CD4-positive, alpha-beta memory T cell (primary cell): ENCODE measurements at places on chromosomes 13 and 19. TPM values are rescaled to one million over a fixed set of nuclear protein-coding genes. Genes with fewer than 3 reads are reported as not detected.

Gene GARIN5A
- polyA plus RNA-seq: 0.44 TPM

Gene TEX29
- polyA plus RNA-seq: not detected

Gene SIGLEC10
- not detected for polyA plus RNA-seq

Gene CGB3
- polyA plus RNA-seq: not detected

Gene FAAP24
- polyA plus RNA-seq: 0.78 TPM

Gene N4BP2L2
- 149 TPM for polyA plus RNA-seq

GRCh38 chr19:3278294-3278693, 53.8 kb downstream of the CELF5 start:
- no peaks in the 10 kb centered on the region for H3K36me3 ChIP-seq
- H3K27ac ChIP-seq: no peak overlapping the region
- no peak overlapping the region for H3K4me3 ChIP-seq
- H3K4me1 ChIP-seq: peaks cover 15% of the 10 kb centered on the region
- DNase-seq: no peak
- H3K27me3 ChIP-seq: no peaks in the 10 kb centered on the region

DNA sequence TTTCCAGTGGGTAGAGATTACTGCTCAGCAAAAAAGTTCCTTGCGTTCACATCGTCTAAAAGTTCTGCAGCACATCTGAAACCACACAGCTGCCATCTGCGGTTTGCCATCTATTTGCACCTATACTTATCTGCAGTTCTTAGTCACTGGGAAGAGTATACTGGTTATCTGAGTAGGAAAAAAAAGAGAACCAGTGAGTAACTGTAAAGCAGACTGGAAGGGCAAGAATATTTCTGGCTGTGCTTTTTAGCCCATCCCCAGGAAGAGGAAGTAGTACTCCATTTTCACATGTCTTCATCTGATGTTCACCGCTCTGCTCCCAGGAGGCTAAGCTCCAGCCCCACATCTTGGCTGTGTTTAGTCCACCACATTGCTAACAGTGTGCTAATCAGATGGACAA, 35.6 kb downstream of the EFNB2 start:
- H3K27ac ChIP-seq: no peak overlapping the region
- no peak overlapping the region for H3K4me3 ChIP-seq
- H3K4me1 ChIP-seq: no peaks in the 10 kb centered on the region
- DNase-seq: no peak
- no peaks in the 10 kb centered on the region for H3K36me3 ChIP-seq
- H3K27me3 ChIP-seq: no peaks in the 10 kb centered on the region

DNA sequence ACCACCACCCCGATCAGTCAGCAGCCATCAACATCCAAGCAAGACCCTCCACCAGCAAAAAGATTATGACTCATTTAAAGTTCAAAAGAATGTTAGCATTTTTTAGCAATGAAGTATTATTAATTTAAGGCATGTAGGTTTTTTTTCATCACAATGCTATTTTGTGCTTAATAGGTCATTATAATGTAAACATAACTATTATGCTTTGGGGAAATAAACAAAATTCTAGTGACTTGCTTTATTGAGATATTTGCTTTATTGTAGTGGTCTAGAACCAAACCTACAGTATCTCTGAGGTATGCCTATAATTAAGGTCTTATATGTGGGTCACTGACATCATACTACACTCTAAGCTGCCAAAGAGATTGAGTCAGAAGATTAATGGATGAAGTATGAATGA, 20.0 kb downstream of the KLF12 start:
- H3K36me3 ChIP-seq: no peaks in the 10 kb centered on the region
- DNase-seq: no peak
- H3K27ac ChIP-seq: no peak overlapping the region
- peaks cover 73% of the 10 kb centered on the region for H3K4me1 ChIP-seq

DNA sequence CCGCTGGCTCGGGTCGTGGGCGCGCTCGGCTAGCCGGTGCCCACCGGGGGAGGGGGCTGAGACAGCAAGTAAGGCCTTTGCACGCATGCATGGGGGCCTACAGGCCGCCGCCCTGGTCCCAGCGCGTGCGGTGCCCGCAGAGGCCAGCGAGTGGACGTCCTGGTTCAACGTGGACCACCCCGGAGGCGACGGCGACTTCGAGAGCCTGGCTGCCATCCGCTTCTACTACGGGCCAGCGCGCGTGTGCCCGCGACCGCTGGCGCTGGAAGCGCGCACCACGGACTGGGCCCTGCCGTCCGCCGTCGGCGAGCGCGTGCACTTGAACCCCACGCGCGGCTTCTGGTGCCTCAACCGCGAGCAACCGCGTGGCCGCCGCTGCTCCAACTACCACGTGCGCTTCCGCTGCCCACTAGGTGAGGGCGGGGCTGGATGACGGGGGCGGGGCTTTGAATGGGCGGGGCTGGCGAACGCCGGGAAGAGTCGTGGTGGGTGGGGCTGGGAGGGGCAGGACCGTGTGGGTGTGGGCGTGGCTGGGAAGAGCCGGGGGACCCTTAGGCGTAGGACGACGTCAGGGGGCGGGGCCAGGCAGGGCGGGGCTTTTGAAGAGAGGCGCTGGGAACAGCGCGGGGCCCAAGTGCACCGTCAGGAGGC, 2.1 kb downstream of the CILP2 start:
- H3K4me3 ChIP-seq: no peak overlapping the region
- no peaks in the 10 kb centered on the region for H3K36me3 ChIP-seq
- H3K27me3 ChIP-seq: no peaks in the 10 kb centered on the region
- H3K27ac ChIP-seq: no peak overlapping the region
- DNase-seq: peak; percentile 43
- H3K4me1 ChIP-seq: peaks cover 27% of the 10 kb centered on the region

GRCh38 chr13:20363172-20363571, 131.1 kb upstream of the GJB6 start:
- no peaks in the 10 kb centered on the region for H3K36me3 ChIP-seq
- no peak overlapping the region for H3K27ac ChIP-seq
- no peak overlapping the region for H3K4me3 ChIP-seq
- no peak for DNase-seq
- no peaks in the 10 kb centered on the region for H3K4me1 ChIP-seq

DNA sequence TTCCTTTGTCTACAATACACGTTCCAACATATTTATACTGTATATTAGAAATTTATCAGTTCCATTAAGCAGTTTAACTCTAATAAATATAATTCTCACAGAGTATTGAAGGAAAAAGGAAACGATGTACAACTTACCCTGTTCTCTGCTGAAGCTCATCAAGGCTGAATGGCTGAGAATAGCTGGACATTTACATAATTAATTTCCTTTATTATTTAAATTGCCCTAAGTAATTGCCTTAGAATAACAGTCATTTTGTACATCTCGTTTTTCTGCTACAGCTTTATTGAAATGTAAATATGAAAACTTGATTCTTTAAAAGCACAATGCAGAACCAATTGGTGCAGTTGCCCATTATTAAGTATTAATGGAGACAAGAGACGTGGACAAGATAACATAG, 648.3 kb upstream of the ATXN8OS start:
- no peaks in the 10 kb centered on the region for H3K27me3 ChIP-seq
- H3K36me3 ChIP-seq: no peaks in the 10 kb centered on the region
- no peak for DNase-seq
- no peaks in the 10 kb centered on the region for H3K4me1 ChIP-seq
- no peak overlapping the region for H3K27ac ChIP-seq

DNA sequence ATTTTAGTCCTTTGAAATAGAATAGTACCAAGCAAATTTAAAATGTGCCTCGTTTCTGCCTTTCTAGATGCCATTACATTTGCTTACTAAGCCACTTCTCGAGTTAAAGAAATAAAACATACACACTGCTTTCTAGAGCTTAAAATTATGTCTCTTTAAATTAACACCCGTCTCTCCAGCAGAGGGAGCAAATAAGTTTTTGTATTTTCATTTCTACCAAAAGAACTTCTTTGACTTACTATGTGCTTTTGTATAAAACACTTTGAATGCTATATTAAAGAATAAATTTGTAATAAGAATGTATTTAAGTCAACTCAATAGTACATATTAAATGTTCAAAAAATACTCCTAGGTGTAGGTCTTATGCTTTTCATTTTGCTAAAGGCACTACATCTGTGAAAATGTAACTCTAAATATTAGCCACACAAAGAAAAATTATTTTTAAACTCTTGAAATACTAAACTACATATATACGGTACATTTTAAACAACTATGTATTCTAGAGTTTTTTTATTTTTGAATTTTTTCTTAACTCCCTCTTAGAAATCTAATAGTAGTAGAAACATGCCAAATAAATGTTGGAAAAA, 269.3 kb upstream of the MIR17HG start:
- no peak overlapping the region for H3K27ac ChIP-seq
- no peak for DNase-seq
- H3K4me1 ChIP-seq: no peaks in the 10 kb centered on the region
- no peaks in the 10 kb centered on the region for H3K27me3 ChIP-seq
- no peaks in the 10 kb centered on the region for H3K36me3 ChIP-seq
- H3K4me3 ChIP-seq: no peak overlapping the region

DNA sequence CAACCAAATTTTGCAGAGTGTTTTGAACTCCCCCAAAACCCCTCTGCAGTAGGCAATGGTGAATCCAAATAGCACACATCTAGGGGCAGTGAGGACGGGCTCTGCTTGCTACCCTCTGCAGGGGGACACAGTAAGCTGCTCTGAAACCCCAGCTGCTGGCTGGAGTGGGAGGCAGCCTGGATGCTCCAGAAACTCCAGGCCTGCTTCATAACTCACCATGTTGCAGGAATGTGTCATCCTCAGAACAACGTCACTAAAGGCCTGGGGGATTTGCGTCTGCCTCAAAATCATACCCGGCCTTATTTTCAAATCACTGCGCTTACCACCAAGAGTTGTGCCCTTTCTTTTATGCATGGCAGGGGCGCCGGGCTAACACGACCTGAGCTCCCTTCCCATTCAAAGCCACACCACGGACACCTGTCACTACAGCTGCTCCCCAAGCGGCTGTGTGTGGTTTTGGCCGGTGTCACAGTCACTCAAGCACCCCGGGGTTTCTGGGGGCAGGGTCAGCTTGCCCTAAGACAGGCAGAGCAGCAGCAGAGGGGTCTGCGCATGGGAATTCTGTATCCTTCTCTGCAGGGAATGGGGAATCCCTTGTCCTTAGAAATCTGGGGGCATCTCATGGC, 93.9 kb downstream of the TSHZ3 start:
- no peak for DNase-seq
- H3K4me1 ChIP-seq: no peaks in the 10 kb centered on the region
- no peak overlapping the region for H3K4me3 ChIP-seq
- H3K27ac ChIP-seq: no peak overlapping the region

DNA sequence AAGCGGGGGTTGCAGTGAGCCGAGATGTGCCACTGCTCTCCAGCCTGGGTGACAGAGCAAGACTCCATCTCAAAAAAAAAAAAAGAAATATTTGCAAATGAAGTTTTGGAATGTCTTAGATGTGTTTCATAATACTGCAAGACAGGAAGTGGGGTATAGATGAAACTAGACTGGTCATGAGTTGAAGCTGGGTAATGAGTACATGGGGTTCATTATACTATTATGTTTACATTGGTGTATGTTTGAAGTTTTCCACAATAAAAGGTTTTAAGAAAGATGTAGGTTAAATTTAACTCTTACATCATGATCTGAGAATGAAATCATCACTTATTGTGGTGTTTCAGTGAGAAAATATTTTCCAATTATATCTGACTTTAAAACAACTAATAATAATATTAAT, 19.0 kb downstream of the FNDC3A start:
- DNase-seq: no peak
- no peaks in the 10 kb centered on the region for H3K4me1 ChIP-seq
- no peaks in the 10 kb centered on the region for H3K36me3 ChIP-seq
- no peak overlapping the region for H3K27ac ChIP-seq

- no peaks in the 10 kb centered on the region for H3K4me1 ChIP-seq
- no peak for DNase-seq
- H3K36me3 ChIP-seq: no peaks in the 10 kb centered on the region
- no peak overlapping the region for H3K4me3 ChIP-seq
- no peak overlapping the region for H3K27ac ChIP-seq
These were observed 274.5 kb upstream of the NBEA start for GRCh38 chr13:34667286-34668218.

DNA sequence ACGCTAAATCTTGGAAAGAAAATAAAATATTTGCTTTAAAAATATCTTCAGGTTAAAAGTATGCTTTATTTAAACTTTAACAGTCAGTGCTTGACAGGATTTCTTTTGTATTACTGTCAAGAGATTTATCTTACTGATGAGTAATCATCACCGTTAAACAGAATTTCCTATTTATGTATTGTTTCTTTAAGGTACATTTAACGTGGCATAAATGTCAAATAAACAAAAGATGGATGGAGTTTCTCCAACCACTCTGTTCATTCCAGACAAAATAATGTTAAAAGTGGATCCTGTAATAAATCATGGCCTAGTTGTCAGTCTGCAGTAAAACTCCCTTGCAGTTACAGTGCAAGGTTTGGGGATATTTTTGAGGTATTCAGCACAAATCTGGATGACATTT, 298.3 kb downstream of the DIAPH3 start:
- no peak overlapping the region for H3K4me3 ChIP-seq
- no peaks in the 10 kb centered on the region for H3K27me3 ChIP-seq
- H3K36me3 ChIP-seq: no peaks in the 10 kb centered on the region
- DNase-seq: no peak
- H3K4me1 ChIP-seq: no peaks in the 10 kb centered on the region
- no peak overlapping the region for H3K27ac ChIP-seq

- DNase-seq: no peak
- H3K4me1 ChIP-seq: peaks cover 10% of the 10 kb centered on the region
- no peaks in the 10 kb centered on the region for H3K36me3 ChIP-seq
- H3K27me3 ChIP-seq: no peaks in the 10 kb centered on the region
These were observed 29.6 kb downstream of the VWA8 start for GRCh38 chr13:41931337-41931736.

- H3K4me1 ChIP-seq: peaks cover 47% of the 10 kb centered on the region
- H3K27ac ChIP-seq: no peak overlapping the region
- no peaks in the 10 kb centered on the region for H3K36me3 ChIP-seq
- H3K27me3 ChIP-seq: no peaks in the 10 kb centered on the region
These were observed 4.6 kb downstream of the IRF2BP1 start for GRCh38 chr19:45881082-45881908.

DNA sequence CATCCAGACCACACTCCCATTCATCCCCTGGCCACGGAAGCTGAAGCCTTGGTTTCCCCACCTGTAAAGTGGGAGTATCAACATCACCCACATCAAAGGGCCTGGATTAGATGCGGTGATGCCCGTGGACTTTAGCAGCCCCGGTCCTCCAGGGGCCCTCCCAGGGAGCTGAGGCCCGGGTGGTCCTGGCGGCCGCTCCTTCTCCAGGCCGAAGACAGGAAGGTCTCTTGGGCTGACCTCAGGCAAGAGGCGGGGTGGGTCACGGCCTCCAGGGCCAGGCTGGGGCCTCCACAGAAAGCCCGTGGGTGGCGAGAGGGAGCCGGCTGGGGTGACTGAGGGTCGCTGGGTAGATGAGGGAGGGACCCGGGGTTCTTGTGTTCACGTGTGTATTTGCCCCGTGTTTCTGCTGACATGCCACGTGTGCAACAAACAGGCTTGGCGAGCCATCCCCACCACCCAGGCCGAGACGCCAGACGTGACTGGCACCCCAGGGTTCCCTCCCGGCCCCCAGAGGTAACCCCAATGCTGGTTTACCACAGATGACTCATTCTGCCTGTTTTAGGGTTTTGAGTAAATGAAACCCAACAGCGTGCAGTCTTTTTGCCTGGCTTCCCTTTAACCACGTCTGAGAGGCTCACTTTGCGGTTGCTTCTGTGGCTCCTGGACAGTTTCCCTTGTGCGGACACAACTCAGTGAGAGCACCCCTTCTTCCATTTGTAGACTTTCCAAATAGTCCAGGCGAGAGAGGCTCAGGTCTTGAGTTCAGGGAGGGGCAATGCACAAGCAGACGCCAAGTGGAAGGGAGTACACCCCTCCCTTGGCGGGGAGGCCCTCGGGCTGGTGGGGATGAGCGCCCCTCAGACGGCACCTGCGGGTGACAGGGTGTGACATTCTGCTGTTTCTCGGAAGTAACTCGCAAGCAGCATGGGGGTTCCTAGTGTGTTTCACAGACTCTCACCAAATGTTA, 42.9 kb downstream of the C13orf46 start:
- no peaks in the 10 kb centered on the region for H3K27me3 ChIP-seq
- no peaks in the 10 kb centered on the region for H3K36me3 ChIP-seq
- H3K27ac ChIP-seq: no peak overlapping the region
- H3K4me1 ChIP-seq: peaks cover 10% of the 10 kb centered on the region
- H3K4me3 ChIP-seq: no peak overlapping the region
